ENCODE measurements at places on chromosomes 7 and 10.
A peak's percentile ranks its signal among the peaks of the same experiment; 100 is the strongest.

- peak; percentile 71 for DNase-seq
Measured at GRCh38 chr7:73606801-73607691, 17.3 kb downstream of the MLXIPL start.

DNA sequence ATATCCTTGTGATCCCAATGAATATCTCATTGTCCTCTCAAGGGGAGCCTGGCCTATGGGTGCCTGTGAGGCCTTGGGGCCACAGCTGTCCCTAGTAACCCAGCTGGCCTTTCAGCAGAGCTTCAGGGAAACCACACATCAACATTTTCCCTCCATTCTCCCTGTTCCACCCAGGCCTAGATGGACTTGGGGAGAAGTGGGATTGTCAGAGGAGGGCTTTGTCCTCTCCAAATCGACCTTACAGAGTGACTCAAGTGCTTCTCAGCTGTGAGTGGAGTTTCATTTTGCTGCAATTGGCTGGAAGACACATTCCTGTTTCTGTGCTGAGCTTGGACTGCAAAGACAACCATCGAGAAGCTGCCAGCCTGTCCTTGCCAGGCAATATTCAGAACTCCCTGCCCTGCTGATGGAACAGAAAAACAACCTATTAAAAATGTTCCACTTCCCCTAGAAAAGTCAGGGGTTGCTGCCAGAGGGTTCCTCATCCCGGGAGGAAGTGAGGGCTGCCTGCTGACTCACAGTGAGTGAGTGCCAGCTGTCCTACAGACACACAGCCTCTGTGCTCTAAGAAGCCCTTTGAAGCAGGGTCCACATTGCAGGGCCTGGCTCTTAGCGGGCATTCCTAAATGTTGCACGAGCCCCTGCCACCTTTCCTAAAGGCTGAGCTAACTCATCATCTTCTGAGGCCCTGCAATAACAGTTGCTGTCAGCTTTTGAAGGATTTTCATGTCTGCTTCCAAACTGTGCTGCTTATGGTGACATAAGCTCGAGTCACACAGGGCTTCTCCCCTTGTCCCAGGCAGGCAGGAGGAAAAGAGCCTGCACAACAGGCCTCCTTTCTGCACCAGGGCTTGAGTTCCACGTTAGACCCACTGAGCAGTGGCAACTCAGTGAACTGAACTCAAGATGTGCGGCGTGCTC lies 20.5 kb downstream of the STRA8 start:
- DNase-seq: no peak

DNA sequence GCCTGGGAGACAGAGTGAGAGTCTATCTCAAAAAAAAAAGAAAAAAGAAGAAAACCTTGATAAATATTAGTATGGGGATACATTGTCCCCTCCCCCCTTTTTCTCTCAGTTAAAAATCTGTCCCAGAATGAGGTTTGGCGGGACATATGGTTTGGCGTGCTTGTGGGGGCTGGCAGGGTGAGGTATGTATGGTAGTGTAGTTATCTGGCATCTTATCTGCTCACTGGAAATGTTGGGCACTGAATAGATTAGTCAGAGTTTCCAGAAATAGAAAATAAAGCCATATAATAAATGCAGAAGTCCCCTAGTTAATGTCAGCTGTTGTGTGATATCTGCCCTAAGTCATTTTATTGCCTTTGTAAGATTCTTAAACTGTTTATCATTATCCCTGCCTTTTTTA lies 397.5 kb upstream of the GALNT17 start:
- no peak for DNase-seq

DNA sequence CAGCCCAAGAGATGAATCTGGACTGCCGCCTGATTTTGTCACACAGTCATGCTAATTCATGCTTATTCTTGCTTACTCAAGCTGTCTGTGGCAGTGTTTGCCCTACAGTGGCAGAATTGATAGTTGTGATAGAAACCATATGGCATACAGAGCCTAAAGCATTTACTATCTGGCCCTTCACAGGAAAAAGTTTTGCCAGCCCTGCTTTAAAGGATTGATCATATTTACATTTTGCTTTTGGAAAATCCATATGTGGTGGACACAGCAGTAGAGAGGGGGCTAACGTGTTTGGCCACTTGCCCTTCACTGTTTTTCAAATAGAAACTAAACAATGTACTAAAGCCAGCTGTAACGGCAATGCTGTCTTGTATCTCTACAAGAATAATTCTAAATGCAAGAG lies 974.0 kb upstream of the GHITM start:
- no peak for DNase-seq

- DNase-seq: no peak
Measured at GRCh38 chr7:14754631-14755030, 147.9 kb downstream of the DGKB start.

GRCh38 chr7:2517678-2518507 lies 1.7 kb upstream of the LFNG start:
- DNase-seq: no peak

DNA sequence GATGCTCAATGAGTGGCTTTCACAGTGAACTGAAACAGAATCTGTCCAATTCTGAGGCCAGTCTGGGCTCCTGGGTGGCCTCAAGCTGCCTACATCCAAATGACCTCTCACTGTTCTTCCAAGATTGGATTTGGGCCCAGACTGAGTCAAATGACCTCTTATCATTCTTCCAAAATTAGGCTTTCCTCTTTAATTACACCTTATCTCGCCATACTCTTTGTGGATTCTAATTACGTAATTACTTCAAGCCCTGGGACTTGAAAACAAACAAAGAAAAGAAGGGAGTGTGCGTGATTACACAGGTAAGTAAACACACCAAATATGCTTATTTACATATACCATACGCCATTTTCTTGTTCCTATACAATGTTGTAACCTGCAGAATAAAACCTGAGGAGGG lies 18.8 kb downstream of the SORBS1 start:
- no peak for DNase-seq

DNA sequence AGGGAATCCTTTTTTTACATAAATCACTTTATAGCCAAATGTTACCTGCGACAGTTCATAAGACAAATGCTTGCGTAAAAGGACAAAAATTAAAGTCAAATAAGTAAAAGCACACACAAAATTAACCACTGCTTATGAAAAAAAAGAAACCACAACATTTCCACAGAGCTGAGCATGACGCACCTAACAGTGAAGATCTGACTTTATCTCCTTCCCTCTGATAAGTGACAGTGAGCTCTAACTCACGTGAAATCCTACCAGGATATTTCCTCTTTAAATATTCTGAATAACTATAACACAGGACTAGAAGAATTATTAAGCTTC lies 225.5 kb downstream of the SFMBT2 start:
- no peak for DNase-seq
